ENCODE measurements at places on chromosomes 2 and 18.

- no peak for DNase-seq
These were observed 1540.8 kb upstream of the PIK3C3 start for GRCh38 chr18:40414155-40414754.

GRCh38 chr2:167192833-167193232 lies 304.6 kb downstream of the XIRP2 start:
- no peak for DNase-seq

- no peak for DNase-seq
These were observed 906.6 kb upstream of the CDH2 start for GRCh38 chr18:29083545-29083944.

DNA sequence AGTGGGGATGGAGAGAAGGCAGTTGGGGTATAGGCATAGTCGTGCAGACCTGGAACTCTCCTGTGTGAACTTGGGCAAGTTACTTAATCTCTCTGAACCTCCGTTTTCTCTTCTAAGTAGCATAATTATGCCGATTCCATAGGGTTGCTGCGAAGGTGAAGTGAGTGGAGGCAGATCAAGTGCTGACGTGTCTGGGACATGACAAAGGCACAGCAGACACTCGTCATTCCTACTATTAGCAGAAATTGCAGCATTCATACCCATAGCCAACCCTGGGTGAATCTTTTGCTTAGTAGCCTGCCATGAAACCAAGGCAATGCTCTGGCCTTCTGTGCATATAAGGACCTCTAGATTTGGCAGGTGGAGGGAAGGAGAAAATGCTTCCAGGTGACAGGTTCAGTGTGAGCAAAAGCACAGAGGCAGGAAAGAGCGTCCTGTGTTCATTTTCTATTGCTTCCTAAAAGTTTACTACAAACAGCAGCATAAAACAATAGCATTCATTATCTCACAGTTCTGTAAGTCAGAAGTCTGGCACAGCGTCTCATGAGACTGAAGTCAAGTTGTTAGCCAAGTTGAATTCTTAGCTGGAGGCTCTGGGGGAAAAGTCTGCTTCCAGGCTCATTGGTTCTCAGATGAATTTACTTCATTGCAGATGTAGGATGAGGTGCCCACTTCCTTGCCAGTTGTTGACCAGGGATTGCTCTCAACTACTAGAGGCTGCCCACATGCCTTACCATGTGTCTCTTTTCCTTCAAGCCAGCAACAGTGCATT lies 77.8 kb downstream of the CTIF start:
- no peak for DNase-seq

- no peak for DNase-seq
These were observed 7.7 kb upstream of the DNMT3A start for GRCh38 chr2:25349397-25349796.

GRCh38 chr18:5466256-5466655 lies 77.5 kb downstream of the EPB41L3 start:
- DNase-seq, result no peak

- DNase-seq, result no peak
These were observed 326.2 kb downstream of the EN1 start for GRCh38 chr2:118521272-118521671.

GRCh38 chr2:235951982-235952381 lies 216.2 kb downstream of the GBX2 start:
- DNase-seq, result no peak

DNA sequence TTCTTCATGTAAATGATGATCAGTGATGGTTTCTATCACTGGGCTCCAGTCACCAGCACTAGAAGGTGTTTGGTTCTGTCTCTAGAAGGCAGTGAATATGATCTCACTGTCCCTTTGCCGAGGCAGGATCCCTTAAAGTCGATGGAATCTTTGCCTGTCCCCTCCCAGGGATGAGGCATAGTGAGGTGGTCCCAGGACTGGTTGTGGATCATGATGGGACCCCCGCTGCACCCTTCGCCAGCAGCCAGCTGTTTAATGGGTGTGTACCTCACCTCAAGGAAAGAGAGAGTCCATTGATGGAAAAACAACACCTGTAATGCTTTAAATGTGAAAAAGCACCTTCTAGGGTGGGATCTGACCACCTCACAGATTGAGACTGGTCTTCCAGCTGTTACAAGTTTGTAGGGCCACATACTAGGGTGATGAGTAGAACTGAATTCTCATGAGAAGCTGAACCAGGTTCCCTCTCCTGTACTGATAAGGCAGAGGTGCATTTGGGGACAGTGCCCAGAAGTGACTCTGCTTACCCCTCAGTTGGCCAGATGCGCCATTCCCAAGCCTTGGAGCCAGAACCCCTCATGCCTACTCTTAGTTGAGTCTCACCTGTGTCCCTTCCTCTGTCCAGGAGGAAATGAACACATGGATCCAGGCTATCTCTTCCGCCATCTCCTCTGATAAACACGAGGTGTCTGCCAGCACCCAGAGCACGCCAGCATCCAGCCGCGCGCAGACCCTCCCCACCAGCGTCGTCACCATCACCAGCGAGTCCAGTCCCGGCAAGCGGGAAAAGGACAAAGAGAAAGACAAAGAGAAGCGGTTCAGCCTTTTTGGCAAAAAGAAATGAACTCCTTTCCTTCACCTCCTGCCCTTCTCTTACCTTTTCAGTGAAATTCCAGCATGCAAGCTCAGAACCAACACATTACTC lies 55.5 kb upstream of the EML6 start:
- no peak for DNase-seq

DNA sequence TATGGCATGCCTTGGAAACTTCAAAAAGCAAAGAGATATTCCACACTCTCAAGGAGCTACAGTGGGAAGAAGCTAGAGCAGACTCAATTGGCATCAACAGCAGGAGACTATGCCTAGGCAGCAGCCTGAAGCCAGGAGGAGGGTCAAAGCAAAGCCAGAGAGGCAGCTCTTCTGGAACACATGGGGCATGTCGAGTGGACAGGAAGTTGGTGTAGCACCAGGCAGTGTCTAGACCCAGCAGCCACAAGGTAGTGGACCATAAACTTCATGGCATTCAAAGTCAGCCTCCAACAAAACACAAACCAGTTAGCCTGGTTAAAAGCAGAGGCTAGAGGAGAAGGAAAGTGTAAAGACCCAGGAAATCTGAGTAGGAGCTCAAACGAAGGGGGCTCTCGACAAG lies 311.2 kb upstream of the PKDCC start:
- no peak for DNase-seq

DNA sequence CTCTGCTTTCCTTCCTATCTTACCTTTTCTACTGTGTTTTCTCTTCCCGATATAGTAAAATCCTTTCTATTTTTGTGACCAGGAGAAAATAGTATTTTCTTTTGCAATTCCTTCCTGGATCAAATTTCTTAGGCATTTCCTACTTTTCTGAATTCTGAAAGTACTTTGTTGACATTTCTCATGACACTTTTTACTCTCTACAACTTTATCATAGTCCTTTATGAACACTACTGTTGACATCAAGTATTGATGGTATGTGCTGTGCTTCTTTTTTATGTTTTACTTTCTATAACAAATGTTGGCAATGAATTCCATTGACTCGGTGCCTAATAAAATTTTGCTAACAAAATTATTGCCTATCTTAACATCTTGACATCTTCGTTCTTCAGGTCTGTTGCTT lies 217.7 kb upstream of the TCF4 start:
- no peak for DNase-seq

- no peak for DNase-seq
These were observed 199.4 kb downstream of the NYAP2 start for GRCh38 chr2:225598897-225599296.

- DNase-seq, result no peak
These were observed 438.5 kb upstream of the TCF4 start for GRCh38 chr18:56026509-56026908.

DNA sequence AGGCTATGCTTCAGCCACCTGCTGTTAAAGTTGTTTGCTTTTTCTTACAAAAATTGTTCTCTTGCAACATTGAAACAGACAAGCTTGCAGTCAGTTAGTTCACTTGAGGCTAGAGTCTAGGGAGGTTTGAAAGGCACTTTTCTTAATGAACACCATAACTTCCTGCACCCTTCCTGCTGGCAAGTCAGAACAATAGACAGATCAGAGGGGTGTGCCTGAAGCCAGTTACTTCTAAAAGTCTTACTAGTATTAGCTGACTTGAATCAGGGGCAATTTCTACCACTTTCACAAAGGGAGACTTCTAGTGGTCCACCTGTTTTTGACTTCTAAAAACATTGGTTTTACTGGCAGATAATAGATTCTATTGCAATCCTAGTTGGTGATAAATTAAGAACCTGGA lies 367.4 kb upstream of the CDH20 start:
- no peak for DNase-seq

- DNase-seq, result no peak
These were observed 89.0 kb upstream of the RBMS1 start for GRCh38 chr2:160582490-160583145.

DNA sequence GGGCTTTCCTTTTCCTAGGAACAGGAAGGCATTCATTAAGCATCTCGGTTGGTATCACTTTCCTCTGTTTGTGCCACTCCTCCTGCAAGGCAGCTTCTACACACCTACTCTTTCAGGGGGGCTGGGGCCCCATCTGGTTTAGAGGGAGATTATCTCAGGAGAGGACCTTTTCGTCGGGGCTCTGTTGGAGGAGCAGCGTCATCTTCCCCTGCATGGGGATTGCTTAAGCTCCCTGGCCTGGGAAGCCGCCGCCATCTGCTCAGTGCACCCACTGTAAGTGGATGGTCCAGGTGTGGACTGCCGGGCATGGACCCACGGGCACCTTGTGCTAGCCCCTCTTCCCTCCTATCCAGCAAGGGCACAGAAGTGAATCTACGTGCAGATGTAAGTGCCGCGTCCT lies 355.3 kb upstream of the SMIM21 start:
- no peak for DNase-seq

DNA sequence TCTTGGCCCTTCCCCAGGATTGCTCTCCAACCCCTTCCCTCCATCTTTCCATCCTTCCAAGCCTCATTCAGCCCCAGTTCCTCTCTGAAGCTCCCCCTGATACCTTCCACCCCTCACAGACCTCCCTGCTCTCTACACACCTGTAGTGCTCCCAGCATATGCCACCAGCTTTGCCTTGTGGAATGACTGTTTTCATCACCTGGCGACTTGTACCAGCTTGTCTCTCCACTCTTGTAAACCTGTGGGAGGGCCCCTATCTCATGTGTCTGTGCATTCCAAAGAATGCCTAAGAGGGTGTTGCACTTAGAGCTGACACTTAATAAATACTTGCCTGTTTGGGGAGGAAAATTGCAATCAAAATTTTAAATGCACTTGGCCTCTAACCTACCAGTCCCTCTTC lies 198.7 kb downstream of the BCL11A start:
- DNase-seq, result no peak

- DNase-seq, result no peak
These were observed 13.4 kb downstream of the DNAJB2 start for GRCh38 chr2:219292616-219293015.

GRCh38 chr2:112720785-112721184 lies at the start of gene NT5DC4:
TSS of gene NT5DC4 (plus strand) at chr2:112721020. CDS start at chr2:112721080, 60 bp downstream.
- no peak for DNase-seq

DNA sequence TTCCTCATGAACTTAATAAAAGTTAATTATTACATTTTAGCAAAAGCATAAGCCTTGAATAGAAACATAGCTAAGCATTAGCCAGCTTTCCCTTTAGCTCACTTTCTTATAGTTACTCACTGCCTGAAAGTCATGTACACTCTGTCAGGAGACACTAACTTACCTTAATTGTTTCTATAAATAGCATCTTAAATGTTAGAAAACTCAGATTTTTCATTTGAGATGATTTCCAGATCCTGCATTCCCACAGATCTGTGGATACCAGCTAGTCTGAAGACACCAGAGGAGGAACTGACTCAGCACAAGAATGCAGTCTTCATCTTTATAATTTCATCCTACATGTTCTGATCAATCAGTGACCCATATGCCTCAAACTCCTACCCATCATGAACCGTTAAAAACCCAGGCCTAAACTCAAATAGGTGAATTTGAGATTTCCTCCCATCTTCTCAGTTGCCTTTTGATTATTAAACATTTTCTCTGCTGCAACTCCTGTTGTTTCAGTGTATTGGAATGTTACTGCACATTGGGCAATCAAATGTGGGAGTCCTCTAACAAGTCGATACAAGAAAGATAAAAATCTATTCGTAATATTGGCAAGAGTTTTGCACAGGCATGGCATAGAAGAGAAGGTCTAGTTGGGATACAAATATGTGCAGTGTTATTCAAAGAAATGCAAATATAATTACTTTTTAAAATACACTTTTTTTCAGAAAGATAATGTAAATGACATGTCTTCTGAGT lies 857.4 kb upstream of the CDH2 start:
- DNase-seq, result no peak

GRCh38 chr2:192159736-192160135 lies 35.0 kb downstream of the TMEFF2 start:
- DNase-seq, result no peak

DNA sequence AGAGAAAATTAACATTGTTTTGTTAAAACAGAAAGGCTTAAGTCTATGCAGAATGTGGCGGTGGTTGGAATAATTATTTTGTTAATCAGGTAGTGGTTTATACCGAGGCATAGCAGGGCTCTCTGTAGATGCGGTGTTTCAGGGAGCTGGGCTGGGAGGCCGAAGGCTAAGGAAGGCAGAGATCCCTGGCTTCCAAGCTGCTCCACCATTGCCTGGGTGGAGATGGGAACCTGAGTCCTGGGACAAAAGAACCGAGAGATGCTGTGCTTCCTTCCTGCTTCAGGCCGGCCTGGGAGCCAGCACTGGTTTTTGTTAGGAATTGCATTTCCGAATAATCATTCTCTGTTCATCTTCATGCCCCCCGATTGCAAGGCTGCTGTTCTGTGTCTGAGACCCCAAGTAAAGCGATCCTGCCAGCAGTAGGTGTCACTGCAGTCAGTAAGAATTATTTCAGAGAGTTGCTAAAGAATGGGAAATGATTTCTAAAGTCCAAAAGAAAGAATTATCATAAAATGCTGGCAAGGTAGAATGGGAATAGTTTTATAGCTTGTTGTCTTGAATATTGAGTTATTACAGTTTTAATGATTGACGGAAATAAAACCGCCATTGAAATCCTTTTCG lies 824.9 kb downstream of the GALR1 start:
- DNase-seq, result no peak

- no peak for DNase-seq
These were observed 9.9 kb downstream of the SH2D6 start for GRCh38 chr2:85428343-85428881.

- no peak for DNase-seq
These were observed 839.6 kb upstream of the ZEB2 start for GRCh38 chr2:145359561-145359960.

GRCh38 chr18:8800876-8801262 lies 95.5 kb downstream of the MTCL1 start:
- DNase-seq, result no peak

GRCh38 chr2:215137741-215138340 lies 585 bp downstream of the ABCA12 start:
- no peak for DNase-seq

DNA sequence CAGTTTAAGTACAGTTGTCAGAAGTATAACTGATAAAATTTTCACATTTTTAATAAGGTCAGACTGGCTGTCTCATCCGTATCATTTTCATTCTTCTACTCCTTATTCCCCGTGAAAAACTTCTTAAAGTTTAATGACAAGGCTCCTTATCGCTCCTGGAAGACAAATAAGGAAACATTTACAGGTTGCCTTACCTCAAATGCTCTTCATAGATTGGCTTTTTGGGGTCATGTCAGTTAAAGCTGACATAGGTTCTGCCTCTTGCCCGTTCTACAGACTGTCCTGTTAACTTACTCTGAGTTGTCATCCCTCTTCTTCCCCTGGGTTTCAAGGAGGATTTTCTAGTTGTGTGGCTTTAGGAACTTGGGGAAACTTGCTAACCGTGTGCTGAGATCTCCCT lies 75.3 kb downstream of the TANC1 start:
- DNase-seq, result no peak

- DNase-seq, result no peak
These were observed 101.2 kb downstream of the MCFD2 start for GRCh38 chr2:46814160-46814961.

GRCh38 chr2:222064286-222064685 lies 234.5 kb downstream of the PAX3 start:
- DNase-seq, result no peak

All from stimulated activated CD4-positive, alpha-beta T cell treated with anti-CD3 and anti-CD28 coated beads, TNF-alpha, amount 100 ng/mL, for 4 hours (primary cell).